T-cell (primary cell): ENCODE measurements at places on chromosomes 1 and 21. TPM values are rescaled to one million over a fixed set of nuclear protein-coding genes. Genes with fewer than 3 reads are reported as not detected.

KRTAP21-3 gene
- total RNA-seq = not detected

ZNF683 gene
- total RNA-seq = 23.1 TPM

NBPF3 gene
- 16.3 TPM for total RNA-seq

BTG2 gene
- 174 TPM for total RNA-seq

IGSF5 gene
- not detected for total RNA-seq

TRABD2B gene
- total RNA-seq = not detected

FCRL1 gene
- 3.3 TPM for total RNA-seq

FCRL2 gene
- 3.4 TPM for total RNA-seq

COX20 gene
- total RNA-seq = 25.6 TPM

XCL2 gene
- total RNA-seq = 6.3 TPM

APCS gene
- not detected for total RNA-seq

FCRL6 gene
- 11.8 TPM for total RNA-seq

CCDC27 gene
- total RNA-seq = not detected

IFNLR1 gene
- 7.0 TPM for total RNA-seq

RASAL2 gene
- 0.10 TPM for total RNA-seq

PTAFR gene
- total RNA-seq = 0.95 TPM

INAVA gene
- total RNA-seq = 0.20 TPM

TNFRSF9 gene
- 4.3 TPM for total RNA-seq

HPCAL4 gene
- 11.4 TPM for total RNA-seq

AMIGO1 gene
- 28.0 TPM for total RNA-seq

GPR37L1 gene
- total RNA-seq = not detected

AMY1C gene
- not detected for total RNA-seq

PM20D1 gene
- 2.1 TPM for total RNA-seq

CSMD2 gene
- total RNA-seq = not detected

OR10Z1 gene
- total RNA-seq = not detected

OR10R2 gene
- not detected for total RNA-seq

AGRN gene
- total RNA-seq = 6.1 TPM

CCDC181 gene
- not detected for total RNA-seq

LIN28A gene
- total RNA-seq = not detected

OR6N1 gene
- total RNA-seq = not detected

NCF2 gene
- total RNA-seq = 6.9 TPM

NFASC gene
- total RNA-seq = 0.13 TPM

PTPN22 gene
- 38.1 TPM for total RNA-seq
